BJ (cell line): ENCODE measurements at places on chromosomes 1 and 21. TPM values are rescaled to one million over a fixed set of nuclear protein-coding genes. Genes with fewer than 3 reads are reported as not detected.
A peak's percentile ranks its signal among the peaks of the same experiment; 100 is the strongest.

TLR5 gene
- 0.02 and 0.21 TPM in 2 replicates for polyA plus RNA-seq

NUF2 gene
- polyA plus RNA-seq: 5.9 and 10.6 TPM in 2 replicates

FCGR3B gene
- polyA plus RNA-seq: not detected in 2 replicates

GFI1 gene
- 0.04 and 0.07 TPM in 2 replicates for polyA plus RNA-seq

PROK1 gene
- polyA plus RNA-seq: not detected in 2 replicates

ADORA3 gene
- polyA plus RNA-seq: not detected in 2 replicates

ETNK2 gene
- polyA plus RNA-seq: 27.2 and 30.7 TPM in 2 replicates

GRCh38 chr1:153616144-153616916, at the start of gene S100A14:
Gene S100A14, minus strand, starts transcription at chr1:153616325. Its CDS starts 467 bp downstream, at chr1:153615858.
- no peak for DNase-seq

DNA sequence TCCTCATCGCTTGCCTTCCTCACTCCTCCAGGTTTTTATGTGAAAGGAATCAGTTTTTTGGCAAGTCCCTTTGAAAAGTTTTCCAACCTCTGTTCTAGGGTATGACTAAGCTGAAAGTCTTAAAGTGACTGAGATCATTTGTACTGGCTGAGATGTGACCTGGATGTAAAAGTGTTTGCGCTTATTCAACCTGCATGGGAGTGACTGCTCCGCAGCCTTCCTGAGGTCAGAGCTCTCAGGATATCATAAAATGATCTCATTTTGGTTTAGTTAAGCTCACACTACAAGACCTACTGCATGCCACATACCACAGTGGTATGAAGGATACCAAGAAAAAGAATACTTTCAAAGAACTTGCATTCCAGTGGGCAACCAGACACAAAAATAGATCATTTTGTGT, 29.8 kb upstream of the TADA1 start:
- DNase-seq: peak; percentile 38

- peak; percentile 64 for DNase-seq
Observed at GRCh38 chr21:43598416-43599120, 60.7 kb downstream of the HSF2BP start.

GRCh38 chr1:58545591-58546519, 671 bp downstream of the OMA1 start:
- DNase-seq: peak; percentile 26

DNA sequence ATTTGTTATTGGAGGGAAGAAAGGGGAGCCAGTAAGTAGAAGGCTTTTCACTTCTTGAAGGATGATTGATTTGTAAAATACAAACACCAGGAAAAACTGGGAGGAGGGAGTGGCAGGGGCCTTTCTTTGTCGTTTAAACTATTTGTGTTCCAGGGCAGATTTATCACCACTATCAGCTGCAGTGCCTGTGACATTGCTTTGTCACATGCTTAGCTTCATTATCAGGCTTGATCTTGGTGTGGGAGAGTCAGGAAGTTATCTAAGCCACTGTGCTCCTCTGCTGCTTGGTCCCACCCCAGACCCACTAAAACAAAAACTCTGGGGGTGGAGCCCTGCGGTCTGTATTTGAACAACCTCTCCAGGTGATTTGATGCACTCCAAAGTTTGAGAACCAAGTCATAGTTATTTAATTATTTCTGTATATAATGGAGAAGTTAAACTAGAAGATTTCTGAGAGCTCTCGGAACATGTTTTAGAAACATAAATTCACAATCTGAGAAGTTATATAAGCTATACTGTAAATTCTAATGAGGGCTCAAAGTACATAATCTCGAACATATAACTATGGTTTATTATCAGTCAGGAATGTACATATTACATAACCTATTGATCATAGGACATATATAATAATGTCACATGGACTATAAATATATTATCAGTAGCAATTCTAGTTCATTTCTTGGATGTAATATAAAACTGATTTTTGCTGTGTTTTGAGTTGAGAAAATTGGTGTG, 87.9 kb downstream of the CDC14A start:
- DNase-seq: no peak

DNA sequence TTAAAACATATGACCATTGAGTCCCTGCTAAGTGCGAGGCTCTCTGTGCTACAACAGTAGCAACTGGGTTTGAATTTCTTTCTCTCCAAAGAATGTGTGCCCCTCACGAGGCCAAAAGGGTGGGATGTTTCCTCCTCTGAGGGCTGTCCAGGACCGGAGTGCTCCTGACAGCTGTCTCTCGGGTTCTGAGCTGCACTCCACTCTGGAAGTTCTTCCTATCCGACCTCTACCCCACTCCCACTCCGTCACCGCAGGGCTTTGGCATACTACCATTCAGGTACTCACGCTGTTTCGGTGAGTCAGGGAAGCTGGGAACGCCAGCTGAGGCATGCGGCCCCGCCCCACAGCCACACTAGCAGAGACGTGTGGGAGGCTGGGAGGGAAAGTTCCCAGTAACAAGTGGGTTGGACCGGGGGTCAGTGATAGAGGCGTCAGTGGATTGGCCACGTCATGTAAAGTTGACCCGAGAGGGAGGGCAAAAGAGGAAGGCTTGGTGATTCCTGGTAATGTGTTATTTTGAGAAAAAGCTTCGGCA, 705 bp upstream of the SLC50A1 start:
- peak; percentile 80 for DNase-seq

DNA sequence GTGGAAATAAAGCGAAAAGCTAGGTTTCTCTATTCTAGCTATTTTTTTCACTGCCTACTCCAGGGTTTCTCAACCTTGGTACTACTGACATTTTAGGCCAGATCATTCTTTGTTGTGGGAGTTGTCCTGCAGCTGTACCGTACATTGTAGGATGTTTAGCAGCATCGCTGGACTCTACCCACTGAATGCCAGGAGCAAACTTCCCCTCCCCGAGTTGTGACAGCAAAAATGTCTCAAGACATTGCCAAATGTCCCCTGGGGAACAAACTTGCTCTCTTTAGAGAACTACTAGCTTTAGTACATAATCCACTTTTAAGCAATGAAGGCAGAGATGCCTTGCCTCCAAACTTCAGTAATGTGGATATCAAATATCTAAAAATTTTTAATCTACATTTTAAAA, 122.8 kb downstream of the PLPPR5 start:
- no peak for DNase-seq
